Activated CD8-positive, alpha-beta T cell treated with anti-CD3 and anti-CD28 coated beads for 36 hours (primary cell): ENCODE measurements at places on chromosomes 1 and 21. TPM values are rescaled to one million over a fixed set of nuclear protein-coding genes. Genes with fewer than 3 reads are reported as not detected.

DNA sequence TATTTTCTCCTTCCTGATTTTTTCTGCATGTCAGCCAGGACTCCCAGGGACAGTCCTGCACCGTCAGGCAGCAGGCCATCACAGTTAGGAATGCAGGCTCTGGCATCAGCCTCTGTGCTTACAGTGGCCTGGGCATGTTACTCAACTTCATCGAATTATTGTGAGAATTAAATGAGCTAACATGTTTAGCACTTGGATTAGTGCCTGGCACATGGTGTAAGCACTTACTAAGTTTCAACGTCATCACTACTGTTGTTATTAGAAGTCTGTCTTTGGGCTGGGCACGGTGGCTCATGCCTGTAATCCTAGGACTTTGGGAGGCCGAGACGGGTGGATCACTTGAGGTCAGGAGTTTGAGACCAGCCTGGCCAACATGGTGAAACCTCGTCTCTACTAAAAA is 45.1 kb downstream of the SCCPDH start:
- DNase-seq, result no peak

DNA sequence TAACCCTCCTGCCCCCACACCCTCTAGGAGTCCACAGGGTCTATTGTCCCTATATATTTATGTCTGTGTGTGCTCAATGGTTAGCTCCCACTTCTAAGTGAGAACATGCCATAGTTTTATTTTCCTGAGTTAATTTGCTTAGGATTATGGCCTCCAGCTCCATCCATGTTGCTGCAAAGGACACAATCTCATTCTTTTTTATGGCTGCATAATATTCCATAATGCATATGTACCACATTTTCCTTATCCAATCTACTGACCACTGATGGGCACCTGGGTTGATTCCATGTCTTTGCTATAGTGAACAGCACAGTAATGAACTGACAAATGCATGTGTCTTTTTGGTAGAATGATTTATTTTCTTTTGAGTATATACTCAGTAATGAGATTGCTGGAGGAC is 13.3 kb upstream of the FHAD1 start:
- no peak for DNase-seq

- DNase-seq, result no peak
Observed at GRCh38 chr1:61743431-61743705, 1.1 kb downstream of the PATJ start.

- DNase-seq, result peak; percentile 81
Observed at GRCh38 chr1:201020721-201021629, 2.5 kb downstream of the KIF21B start.

- no peak for DNase-seq
Observed at GRCh38 chr1:88697503-88697902, 13.4 kb downstream of the PKN2 start.

GRCh38 chr1:203935321-203935720 is 73.9 kb downstream of the SNRPE start:
- DNase-seq, result no peak

DNA sequence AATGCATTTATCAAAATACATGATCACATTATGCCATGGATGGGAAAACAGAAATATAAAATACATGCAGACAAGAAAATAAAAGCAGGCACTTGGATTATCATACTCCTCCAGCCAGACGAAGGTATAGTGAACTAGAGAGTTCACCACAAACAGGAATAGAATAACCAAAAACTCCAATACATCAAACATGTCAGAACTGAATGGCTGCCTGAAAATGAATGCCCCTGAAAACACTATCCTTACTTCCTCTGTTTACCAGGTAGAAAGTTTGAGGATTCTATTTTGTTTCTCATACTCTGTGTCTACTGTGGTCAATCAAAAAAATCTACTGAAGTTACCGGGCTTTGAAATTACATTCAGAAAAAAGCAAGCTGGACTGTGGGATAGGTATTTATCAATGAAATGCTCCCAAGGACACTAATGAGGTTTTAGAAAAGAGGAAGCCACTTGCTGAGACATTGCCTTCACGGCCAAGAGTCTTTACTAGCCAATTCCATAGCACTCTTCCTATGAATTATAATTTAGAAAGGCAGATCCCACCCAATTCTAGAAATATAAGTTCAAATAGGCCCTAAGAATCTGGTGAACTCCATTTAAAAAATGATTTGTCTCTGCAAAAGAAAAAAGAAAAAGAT is 197.7 kb downstream of the SMYD3 start:
- no peak for DNase-seq

DNA sequence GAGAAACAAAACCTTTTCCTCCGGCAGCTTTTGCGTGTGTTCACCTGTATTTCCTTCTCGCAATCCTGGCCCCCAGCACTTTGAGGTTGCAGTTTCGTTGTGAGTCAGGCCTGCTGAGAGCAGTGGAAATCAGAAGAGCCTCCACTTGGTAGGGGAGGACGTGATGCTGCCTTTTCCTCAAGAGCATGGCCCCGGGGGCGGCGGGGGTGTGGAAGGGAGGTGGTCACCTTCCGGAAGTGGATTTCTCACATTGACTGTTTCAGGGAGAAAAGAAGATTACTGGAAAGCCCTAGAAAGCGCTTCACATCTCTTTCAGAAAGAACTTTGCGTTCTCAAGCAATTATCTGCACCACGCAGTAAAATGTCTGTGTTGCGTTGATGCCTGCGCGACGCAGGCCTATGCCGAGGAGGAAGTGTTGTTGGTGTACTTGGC is 12.2 kb upstream of the IL10 start:
- DNase-seq, result peak; percentile 97

- no peak for DNase-seq
Observed at GRCh38 chr1:221074332-221074731, 195.1 kb downstream of the HLX start.

DNA sequence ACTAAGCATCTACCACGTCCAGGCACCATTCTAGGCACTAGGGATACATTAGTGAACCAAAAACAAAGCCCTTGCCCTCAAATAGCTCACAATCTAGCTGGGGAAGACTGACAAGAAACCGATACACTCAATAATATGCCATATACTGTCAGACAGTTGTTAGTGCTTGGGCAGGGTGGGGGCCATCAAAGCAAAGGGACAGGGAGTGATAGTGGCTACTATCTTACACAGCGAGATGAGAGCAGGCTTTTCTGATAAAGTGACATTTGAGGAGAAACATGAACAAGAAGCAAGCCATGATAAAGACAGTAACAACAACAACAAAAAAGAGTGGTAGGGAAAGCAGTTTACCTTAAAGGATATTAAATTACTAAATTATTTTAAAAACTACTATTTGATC is 41.1 kb downstream of the ERO1B start:
- no peak for DNase-seq

DNA sequence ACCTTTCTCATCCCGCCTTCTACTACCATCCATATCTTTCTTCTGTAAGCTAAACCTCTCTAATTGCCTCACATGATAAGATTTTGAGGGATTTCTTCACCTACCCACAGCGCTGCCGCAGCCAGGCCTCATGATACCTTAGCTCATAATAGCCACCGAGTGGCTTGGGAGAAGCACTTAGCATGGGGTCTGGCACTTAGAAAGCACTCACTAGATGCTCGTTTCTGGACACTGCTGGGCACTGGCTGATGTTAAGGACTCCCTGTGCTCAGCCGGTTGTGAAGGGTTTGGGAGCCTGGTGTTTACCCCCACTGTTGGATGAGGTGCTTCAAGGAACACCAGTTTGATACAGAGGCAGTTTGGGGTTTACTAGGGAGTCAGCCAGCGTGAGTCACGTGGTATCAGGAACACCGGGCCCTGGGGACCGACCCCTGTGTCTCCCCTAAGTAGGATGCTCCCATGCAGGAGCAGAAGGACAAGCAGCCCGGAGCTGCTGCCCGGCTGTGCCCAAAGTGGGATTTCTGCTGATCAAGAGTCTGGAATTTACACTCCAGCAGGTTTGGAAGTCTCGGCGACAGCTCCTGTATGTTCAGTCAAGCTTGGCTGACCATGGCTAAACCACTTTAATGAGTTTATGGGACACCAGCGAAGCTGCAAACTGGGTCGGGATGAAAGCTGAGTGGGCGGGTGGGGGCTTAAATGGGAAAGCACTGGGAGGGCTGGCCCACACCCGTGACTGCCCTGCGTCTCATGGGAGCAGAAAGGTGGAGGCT is 63.3 kb downstream of the GALNT2 start:
- DNase-seq, result no peak

Gene UMODL1
- total RNA-seq, result not detected

Gene PDIK1L
- total RNA-seq, result 13.4 TPM

Gene KNCN
- not detected for total RNA-seq
